NCI-H226 (cell line): ENCODE measurements at places on chromosomes 16 and 17.

DNA sequence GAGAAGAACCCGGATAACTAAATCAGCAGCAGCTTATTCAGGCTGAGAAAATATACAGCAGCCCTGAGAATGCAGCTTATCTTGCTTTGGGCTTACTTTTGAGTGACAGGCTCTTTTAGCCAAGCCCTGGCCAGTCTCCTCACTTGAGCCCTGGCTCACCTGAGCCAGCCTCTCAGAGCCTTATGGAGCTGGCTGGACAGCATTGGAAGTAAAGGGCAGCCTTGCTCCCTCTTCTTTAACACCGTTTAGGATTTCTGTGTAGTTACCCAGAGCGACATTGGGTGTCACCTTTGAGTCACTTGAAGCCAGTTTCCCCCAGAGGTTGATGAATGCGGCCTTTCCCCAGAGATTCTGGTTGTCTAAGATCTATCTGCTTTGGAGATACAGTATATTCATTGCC lies 7.7 kb upstream of the NPIPB2 start:
- peak; percentile 4 for DNase-seq

GRCh38 chr17:44093231-44093900 lies 22.8 kb downstream of the G6PC3 start:
- DNase-seq, result no peak

- no peak for DNase-seq
Measured at GRCh38 chr16:46790599-46791270, 40.2 kb downstream of the C16orf87 start.

- DNase-seq, result no peak
Measured at GRCh38 chr17:40536295-40537171, 28.7 kb downstream of the CCR7 start.

DNA sequence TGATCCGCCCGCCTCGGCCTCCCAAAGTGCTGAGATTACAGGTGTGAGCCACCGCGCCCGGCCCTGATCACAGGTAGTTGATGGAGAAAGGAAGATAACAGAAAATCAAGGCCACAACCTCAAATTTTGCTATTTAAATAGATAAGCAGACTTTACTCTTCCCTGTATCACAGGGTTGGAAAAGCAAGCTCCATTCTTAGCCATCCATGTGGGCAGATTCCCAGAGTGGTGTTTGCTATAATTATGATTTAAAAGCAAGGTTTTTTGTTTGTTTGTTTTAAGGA lies 44.4 kb downstream of the TUBD1 start:
- DNase-seq, result no peak

DNA sequence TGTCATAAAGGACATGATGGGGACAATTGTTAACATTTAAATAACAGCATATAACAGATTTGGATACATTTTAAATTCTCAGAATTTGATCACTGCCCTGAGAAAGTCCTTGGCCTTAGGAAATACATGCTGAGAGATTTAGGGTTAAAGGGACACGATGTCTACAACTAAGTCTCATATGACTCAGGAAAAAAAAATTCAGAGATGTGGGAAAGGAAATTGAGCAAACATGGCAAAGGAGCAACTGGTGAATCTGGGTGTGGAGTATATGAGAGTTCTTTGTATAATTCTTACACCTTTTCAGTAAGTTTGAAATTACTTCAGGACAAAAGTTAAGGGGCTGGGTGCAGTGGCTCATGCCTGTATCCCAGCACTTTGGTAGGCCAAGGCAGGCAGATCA lies 18.2 kb downstream of the MPP3 start:
- DNase-seq, result peak; percentile 48

- DNase-seq, result no peak
Measured at GRCh38 chr17:62906881-62907280, 59.2 kb upstream of the TANC2 start.

- no peak for DNase-seq
Measured at GRCh38 chr16:85645021-85645589, 32.0 kb downstream of the GSE1 start.

DNA sequence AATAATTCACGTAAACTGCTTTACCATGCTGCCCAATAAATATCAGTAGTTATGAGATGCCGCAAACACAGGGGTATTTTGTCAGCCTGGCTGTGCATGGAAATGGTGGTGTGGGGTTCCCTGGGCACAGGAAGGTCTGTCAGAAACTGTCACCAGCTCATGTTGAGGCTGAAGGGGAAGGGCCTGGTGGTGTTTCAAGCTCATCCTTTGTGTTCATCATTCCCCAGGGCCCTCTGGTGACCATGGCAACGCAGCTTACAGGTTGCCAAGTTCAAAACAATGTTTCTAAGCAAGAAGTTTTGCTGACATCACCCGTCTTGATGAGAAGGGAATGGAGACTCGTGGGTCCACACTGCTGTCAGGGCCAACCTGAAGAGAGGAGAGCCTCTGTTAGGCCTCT lies 348.9 kb upstream of the C16orf82 start:
- no peak for DNase-seq

DNA sequence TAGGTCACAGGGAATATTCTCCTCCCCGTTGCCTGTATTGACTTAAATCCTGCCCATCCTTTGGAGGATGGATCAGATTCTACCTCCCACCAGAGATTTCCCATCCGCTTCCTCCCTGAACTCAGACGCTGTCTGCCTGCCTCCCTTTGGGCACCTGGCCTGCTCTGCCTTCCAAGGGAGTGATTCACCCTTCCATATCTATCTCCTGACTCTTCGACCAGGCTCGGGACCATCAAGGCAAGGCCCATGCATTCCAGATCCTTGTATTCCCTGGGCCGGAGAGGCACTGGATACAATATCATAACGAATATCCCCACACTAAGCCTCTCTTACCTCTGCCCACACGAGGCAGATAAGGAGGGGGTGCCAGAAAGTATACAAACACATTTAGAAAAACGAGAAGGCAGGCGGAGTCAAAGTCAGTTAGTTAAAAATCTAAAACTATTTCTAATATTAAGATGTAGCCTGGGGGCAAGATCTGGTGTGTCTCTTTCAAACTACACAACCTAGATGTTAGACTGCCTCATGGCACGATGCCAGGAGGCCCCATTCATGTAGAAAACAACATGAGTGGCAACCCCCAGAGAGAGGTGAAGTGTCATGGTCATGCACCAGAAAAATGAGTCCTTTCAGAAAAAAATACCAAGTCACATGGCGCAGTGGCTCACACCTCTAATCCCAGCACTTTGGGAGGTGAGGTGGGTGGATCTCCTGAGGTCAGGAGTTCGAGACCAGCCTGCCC lies 9.2 kb downstream of the PMP22 start:
- DNase-seq, result peak; percentile 98

- no peak for DNase-seq
Measured at GRCh38 chr17:80718428-80718827, 173.8 kb downstream of the RPTOR start.

- peak; percentile 35 for DNase-seq
Measured at GRCh38 chr17:33438139-33438538, 145.0 kb upstream of the ASIC2 start.

DNA sequence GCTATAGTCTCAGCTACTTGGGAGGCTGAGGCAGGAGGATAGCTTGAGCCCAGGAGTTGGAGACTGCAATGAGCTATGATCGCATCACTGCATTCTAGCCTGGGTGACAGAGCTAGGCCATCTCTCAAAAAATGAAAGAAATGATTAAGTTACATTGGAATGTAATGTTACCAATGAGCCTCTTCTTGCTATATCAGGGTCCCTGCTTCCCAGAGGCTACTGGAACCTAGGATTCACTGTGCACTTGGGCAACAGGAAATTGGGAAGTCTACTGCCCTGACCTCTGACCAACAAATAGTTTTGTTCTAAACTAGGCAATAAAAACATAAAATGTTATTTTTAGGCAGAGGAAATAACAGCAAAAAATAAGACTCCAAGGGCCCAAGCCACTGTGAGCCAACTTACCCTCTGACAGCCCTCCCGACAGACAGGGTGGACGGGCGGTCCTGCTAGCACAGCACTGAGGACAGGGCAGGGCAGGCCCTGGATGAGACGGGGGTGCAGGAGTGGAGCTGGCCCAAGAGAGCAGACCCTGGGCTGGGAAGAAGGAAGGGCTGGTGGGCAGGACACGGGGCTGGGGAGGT lies 27.5 kb downstream of the NSMCE1 start:
- no peak for DNase-seq

DNA sequence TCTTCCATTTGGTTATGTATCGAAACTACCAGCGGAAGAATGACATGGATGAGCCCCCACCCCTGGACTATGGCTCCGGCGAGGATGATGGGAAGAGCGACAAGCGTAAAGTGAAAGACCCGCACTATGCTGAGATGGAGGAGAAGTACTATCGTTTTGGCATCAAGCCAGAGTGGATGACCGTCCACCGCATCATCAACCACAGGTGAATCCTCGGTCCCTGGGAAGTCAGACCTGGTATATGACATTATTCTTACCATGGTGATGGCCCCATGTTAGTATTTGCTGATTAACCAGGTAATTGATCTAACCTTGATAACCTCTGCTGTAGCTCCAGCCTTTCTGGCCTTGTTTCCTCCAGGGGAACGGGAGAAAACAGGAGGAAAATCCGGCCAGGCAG lies 8.5 kb downstream of the CHD3 start:
- no peak for DNase-seq

GRCh38 chr17:30153463-30153862 lies 36.8 kb downstream of the NSRP1 start:
- DNase-seq, result no peak

DNA sequence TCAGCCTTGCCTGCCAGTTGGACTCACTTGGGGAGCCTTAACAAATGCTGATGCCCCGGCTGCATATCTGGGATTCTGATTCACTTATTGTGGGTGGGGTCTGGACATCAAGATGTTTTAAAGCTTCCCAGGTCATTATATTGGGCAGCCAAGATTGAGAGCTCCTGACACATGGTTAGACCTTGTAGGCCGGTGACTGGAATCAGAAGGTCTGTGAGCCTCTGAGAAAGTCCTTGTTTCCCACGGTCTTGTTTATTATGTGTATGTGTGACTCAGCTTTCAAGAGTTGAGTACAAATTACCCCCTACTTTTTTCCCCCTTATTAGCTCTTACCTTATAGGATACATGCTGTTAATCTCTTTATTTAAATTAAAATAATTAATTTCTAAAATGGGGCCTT lies 103.5 kb downstream of the ABCC1 start:
- no peak for DNase-seq

GRCh38 chr16:57564571-57565270 lies 22.3 kb downstream of the ADGRG5 start:
- peak; percentile 67 for DNase-seq

DNA sequence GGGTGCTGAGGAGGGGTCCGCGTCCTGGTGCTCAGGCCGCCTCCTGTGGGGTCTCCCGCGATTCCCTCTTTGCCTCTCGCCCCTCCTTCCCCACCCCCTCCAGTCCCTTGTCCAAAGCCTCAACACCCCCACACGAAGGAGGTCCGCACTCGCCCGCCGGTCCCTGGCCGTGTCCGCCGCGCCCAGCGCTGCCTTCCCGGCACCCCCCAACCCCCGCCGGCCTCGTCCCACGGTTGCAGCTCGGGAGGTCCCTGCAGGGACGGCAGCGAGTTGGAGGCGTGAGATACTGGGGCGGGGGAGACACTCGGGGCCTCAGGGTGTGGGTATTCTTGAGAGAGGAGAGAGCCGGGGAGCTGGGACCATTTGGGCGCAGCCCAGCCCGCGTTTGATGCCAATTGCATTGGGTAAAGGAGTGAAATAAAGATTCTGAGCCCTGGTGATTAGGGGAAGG lies 468 bp downstream of the FLYWCH2 start:
- DNase-seq, result no peak

- DNase-seq, result no peak
Measured at GRCh38 chr16:57759541-57760356, 24.2 kb downstream of the KATNB1 start.

DNA sequence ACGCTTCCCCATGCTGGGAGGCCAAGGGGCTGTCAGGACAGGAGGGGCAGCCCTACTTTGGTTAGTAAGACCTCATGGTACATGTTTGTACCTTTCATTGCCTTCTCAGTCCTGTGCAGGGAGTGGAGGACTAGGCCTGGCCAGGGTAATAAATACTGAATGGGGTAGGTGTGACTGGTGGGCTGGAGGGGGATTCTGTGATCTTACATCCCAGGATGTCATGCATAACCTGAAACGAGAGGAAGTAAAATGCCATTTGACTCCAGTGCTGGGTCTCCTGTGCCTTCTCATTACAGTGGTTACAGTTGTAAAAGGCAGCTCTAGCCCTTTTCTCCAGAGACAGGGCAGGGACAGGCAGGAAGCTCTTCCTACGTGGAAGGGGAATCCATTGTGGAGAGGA lies 138.2 kb downstream of the AATF start:
- no peak for DNase-seq

- peak; percentile 61 for DNase-seq
Measured at GRCh38 chr16:27258241-27258734, 10.3 kb downstream of the NSMCE1 start.

DNA sequence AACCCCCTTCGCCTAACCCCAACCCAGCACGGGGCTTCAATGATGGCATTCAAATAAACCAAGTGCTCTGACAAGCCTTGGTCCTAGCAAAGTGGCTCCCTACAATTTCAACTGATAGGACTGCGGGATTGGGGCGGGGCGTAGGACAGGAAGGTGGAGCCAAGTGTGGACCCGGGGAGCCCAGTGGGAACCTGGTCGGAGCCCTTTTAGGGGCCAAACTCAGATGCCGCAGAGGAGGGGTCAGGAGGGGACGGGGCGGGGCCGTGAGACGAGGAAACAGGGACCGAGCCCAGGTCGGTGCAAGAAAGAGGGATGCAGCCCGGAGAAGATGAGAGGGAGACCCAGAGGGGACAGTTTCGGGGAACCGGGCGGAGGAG lies 13.2 kb upstream of the CDIPT start:
- no peak for DNase-seq

GRCh38 chr17:69725146-69725545 lies 310.6 kb downstream of the MAP2K6 start:
- no peak for DNase-seq

DNA sequence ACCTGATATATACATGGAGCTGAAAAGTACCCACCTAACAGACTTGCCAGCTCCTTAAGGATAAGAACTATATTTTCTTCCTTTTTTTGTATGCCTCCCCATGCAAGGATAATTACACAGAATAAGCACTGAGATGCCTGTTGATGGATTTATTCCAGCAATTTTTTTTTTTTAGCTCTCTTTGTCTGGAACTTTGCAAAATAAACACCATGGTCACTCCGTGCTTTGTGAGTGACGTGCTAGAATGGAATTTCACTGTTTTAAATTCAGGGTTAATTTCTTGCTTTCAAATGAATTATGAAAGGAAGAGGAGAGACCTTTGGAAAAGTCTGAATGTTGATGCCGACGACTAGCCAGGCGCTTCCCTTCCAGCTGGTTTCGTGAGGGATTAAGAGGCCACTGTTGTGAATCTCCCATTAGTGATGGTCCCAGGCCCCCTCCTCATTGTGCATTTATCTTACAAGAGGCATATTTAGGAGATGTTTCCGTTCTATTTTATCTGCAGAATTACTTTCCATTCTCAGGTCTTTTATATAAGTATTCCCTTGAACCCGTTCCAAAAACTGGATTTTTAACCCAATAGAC lies 529.1 kb downstream of the WWOX start:
- DNase-seq, result no peak
